Left renal pelvis (tissue), 4 donors: ENCODE measurements at places on chromosomes 3 and 15. TPM values are rescaled to one million over a fixed set of nuclear protein-coding genes. Genes with fewer than 3 reads are reported as not detected.
A peak's percentile ranks its signal among the peaks of the same experiment; 100 is the strongest.

SV2B gene
- polyA plus RNA-seq = 1.3 TPM

DNA sequence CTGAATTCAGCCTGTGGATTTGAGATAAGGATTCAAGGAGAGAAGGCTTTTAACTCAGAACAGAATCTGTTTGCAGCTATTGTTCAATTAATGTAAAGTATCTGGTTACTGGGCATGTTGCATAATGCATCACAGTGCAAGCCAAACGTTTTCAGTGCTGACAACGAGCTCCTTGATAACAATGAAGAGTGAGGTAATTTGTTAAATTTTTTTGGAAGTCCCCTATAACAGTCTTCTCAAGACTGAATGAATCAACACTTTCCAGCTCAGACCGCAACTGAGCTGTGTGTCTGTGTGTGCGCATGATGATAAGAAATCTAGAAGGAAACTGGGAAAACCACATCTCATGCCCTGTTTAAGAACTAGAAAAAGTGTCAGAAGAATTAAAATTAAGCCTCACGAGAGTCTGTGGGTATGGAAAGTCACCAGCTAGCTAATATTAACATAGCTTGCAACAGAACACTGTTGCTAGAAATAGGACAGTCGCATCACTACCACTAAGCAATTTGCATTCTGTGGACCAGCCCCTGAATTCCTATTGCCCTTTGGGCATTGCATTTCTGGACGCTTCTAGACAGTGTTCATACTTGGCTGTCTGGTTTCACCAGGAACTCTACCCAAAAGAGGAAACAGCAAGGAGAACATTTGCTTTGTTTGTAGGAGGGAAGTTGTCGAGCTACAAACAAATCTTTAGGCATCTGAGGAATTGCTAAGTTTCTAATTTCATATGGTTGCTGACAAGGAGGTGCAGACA is 43.7 kb upstream of the ATP2C1 start:
- DNase-seq = no peak

DNA sequence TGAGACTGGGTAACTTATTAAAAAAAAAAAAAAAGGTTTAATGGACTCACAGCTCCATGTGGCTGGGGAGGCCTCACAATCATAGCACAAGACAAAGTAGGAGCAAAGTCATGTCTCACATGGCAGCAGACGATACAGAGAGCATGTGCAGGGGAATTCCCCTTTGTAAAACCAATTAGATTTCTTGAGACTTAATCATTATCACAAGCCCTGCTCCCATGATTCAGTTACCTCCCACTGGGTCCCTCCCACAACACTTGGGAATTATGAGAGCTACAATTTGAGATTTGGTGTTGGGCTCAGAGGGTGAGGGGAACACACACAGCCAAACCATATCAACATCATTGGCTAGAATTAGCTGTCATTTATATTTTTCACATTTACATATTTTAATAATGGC is 221.0 kb downstream of the RSRC1 start:
- DNase-seq = no peak

DNA sequence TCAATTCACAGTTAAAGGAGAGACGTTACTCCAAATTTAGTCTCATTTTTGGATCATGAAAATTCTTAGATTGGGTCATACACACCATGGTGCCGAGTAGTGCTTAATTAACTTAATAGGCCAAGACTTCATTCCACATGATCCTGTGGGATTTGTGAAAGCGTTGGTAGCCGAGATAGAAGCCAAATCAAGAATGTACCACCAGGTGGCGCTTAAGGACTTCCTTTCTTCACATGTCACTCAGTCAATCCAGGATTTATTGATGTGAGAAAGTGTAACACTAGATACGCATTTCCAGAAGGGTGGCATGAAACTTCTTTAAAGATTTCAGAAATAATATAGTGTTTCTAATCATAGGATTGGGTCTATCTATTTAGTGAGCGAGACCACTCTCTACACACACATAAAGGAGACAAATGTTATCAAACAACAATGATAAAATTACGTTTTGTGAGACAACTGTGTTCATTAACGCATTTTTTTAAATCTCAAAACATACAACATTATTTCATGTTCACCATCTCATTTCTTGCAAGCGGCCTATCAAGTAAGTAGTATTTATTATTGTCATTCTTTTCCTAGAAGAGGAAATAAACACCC is 436.1 kb downstream of the CHL1 start:
- DNase-seq = peak; percentile 36

GRCh38 chr3:194283221-194284006 is 67.7 kb downstream of the CPN2 start:
- no peak for DNase-seq

GRCh38 chr15:42315521-42315920 is 42.3 kb upstream of the TMEM87A start:
- DNase-seq = no peak

- DNase-seq = no peak
These were observed 34.1 kb upstream of the LIMD1 start for GRCh38 chr3:45560281-45560971.

- no peak for DNase-seq
These were observed 86.1 kb downstream of the XXYLT1 start for GRCh38 chr3:195184716-195185421.

DNA sequence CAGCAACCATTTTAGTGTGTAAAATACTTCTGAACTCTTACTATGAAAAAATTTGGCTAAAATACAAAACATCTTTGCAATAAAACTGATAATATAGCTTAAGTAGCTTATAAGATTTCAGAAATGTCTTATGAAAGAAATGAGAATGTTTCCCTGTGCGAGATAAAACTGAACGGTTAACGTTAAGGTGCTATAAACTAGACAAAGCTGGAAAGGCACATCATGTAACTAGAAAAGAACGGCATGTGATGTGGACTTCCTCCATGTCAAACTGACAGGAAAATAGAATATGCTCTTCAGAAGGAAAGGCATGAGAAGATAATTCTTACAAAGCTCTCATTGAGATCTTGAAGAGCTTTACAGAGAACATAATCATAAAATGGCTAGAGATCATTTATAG is 36.5 kb downstream of the NCK1 start:
- no peak for DNase-seq

SLC49A4 gene
- 16.3 TPM for polyA plus RNA-seq

SCAMP5 gene
- 22.2 TPM for polyA plus RNA-seq

- no peak for DNase-seq
These were observed 63.3 kb upstream of the SEC61A1 start for GRCh38 chr3:127988770-127989557.

- DNase-seq = no peak
These were observed 329.0 kb upstream of the PROK2 start for GRCh38 chr3:72113964-72114363.

DNA sequence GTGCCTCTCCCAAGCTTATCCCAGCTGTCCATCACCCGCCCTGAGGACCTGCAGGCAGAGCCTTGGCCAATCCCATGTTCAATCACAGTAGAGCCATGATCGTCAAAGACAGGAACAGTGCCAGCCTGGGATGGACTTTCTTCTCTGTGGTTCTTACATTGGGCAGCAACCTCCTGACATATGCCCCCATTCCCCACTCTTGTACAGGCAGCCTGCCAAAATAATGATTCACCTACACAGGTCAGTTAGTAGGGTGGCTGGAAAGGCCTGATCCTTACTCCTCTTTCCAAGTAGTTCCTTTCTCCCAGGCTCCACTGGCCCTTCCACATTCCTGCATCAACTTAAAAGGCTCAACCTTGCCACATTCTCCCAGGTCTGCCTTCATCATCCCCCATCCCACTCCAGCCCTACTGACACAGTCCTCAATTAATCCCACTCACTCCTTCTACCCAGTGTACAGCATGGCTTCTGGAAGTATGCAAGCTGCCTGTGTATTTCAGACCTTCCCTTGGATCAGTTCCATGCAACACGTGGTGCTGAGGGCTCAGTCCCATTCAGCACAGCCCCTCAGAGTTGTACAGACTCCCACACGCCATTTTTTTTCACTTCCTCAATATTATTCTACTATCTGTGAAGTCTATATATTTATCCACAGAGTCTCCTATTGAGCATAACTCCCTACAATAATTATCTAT is 189.8 kb downstream of the NTRK3 start:
- DNase-seq = no peak

- no peak for DNase-seq
These were observed 65.8 kb downstream of the MRPL46 start for GRCh38 chr15:88401251-88401995.
